T-cell (primary cell): ENCODE measurements at places on chromosomes 13 and 19.

DNA sequence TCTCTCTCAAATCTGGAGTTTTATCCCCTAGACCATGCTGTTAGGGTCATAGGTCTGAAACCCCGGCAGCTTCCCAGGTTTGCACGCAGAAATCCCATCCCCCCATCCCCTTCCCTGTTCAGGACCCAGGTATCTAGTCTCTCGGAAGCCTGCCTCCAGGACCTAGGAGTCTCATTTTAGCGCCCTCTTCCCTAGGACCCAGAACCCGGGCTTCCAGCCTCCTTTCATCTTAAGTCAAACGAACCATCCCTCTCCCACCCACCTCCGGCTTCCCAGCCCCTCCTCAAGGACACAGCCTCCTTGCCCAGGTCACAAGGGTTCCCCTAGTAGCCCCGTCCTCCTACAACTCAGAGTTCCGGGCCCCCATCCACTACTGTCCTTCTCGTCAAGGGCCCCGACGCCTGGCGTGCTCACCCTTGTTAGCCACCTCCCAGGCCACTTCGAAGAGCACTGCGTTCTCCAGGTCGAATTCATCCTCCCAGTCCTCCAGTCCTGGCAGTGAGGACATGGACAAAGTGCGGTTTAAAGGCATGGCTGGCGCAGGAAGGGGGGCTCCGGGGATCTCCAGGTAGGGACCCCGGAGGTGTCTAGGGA is 431 bp downstream of the GYS1 start:
- H3K36me3 ChIP-seq: no peaks in the 10 kb centered on the region
- H3K4me3 ChIP-seq: peak overlapping the region; percentile 95
- peaks cover 41% of the 10 kb centered on the region for H3K4me1 ChIP-seq
- H3K27me3 ChIP-seq: no peaks in the 10 kb centered on the region

DNA sequence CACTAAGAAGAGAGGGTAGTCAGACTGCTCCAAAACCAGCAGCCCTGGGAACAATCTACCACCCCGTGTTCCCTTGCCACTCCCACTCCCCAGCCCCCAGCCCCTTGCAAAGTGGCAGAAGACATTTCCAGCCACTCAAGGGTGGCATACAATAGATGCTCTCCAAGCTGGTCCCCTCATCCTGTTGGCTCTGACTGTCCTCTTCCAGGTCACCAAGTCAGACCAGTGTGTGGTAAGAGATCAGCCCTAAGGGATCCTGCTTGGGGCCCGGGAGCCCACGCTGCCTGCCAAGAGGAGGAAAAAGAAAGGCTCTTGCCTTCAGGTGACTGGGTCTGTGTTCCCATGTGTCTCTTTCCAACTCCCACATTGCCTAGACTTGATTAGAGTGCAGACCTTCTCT is 25.0 kb downstream of the SERP2 start:
- no peaks in the 10 kb centered on the region for H3K27me3 ChIP-seq
- H3K27ac ChIP-seq: no peak overlapping the region

GRCh38 chr19:29806098-29806866 is 5.5 kb upstream of the CCNE1 start:
- no peaks in the 10 kb centered on the region for H3K27me3 ChIP-seq
- DNase-seq: no peak
- H3K4me3 ChIP-seq: no peak overlapping the region
- no peak overlapping the region for H3K27ac ChIP-seq

DNA sequence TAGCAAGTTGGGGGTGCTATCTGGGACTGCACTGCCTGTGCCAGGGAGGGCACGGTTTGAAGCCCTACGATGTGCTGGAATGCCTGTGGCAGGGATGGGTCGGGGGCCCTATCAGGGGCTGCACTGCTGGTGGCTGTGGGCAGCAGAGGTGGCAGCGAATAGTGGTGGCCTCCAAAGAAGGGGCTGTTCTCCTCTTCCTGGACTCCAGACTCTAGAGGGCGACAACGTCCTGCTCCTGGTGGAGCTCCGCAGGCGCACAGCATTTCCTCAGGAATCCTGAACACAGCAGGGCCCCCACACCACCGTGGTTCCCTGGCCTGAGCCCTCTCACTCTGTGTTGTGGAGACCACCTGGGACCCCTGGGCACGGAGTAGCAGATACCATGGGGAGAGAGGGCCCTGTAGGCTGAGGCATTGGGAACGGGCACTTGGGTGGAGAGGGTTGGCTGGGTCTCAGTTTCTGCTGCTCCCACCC is 145.6 kb downstream of the TNFRSF19 start:
- H3K27me3 ChIP-seq: peaks cover 10% of the 10 kb centered on the region
- no peaks in the 10 kb centered on the region for H3K4me1 ChIP-seq
- H3K4me3 ChIP-seq: no peak overlapping the region

- peaks cover 56% of the 10 kb centered on the region for H3K27me3 ChIP-seq
- DNase-seq: no peak
- no peaks in the 10 kb centered on the region for H3K36me3 ChIP-seq
- no peak overlapping the region for H3K4me3 ChIP-seq
- peaks cover 10% of the 10 kb centered on the region for H3K4me1 ChIP-seq
These were observed 1.3 kb downstream of the TSHZ3 start for GRCh38 chr19:31347828-31348392.

- no peaks in the 10 kb centered on the region for H3K27me3 ChIP-seq
- H3K4me1 ChIP-seq: peaks cover 60% of the 10 kb centered on the region
- H3K27ac ChIP-seq: peak overlapping the region; percentile 92
These were observed 17.1 kb upstream of the PSMC4 start for GRCh38 chr19:39953915-39954314.

DNA sequence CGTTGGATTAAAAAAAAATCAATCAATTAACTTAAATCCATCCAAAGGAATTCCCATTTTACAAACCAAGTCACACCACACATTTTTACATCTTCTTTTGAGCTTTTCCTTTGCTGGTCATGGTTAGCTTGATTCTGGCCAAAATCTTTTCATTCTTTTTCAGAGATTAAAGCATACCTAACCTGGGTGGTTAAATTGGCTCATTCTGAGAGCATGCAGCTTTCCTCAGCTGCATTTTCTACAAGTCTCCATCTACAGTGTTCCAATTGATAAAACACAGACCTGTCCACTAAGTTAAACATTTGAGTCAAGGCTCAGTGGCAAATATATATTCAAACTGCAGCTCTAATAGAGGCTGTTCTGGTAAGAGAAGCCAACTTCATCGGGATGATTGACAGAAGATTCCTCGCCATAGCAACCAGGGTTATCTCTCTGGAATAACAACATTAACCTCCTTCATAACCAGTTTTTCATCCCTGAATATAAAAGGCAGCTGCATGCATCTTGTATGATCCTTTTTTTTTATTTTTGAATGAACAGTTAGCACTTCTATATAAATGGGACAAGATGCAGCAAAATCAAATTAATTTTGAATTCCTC is 106.2 kb downstream of the DNAJC15 start:
- H3K36me3 ChIP-seq: no peaks in the 10 kb centered on the region
- DNase-seq: no peak
- no peaks in the 10 kb centered on the region for H3K27me3 ChIP-seq
- H3K27ac ChIP-seq: no peak overlapping the region
- H3K4me1 ChIP-seq: peaks cover 2% of the 10 kb centered on the region
- no peak overlapping the region for H3K4me3 ChIP-seq

DNA sequence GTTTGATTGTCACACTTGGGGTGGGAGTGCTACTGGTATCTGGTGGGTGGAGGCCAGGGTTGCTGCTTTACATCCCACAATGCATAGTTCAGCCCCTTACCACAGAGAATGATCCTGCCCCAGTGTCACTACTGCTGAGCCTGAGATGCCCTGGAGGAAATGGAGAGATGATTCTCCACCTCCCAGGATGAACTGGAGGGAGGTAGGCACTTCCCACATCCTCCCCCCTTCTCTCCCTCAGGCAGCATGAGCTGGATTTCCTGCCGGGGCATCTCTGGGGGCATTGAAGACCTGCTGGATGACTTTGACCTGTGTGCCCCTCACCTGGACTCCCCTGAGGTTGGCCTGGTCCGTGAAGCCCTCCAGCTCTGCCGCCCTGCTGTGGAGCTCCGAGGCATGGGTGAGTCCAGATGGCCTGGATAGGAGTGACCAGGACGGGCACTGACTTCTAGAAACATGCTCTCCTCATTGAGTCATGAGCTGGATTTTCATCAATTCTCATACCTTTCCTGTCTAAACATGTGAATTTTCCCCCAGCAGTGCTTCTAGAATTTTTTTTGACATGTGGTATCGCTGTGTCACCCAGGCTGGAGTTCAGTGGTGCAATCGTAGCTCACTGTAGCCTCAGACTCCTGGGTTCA is 45.3 kb downstream of the NWD1 start:
- no peaks in the 10 kb centered on the region for H3K27me3 ChIP-seq
- DNase-seq: no peak
- no peaks in the 10 kb centered on the region for H3K36me3 ChIP-seq
- no peaks in the 10 kb centered on the region for H3K4me1 ChIP-seq
- H3K27ac ChIP-seq: no peak overlapping the region

- no peak overlapping the region for H3K27ac ChIP-seq
- H3K36me3 ChIP-seq: no peaks in the 10 kb centered on the region
- H3K4me1 ChIP-seq: no peaks in the 10 kb centered on the region
- DNase-seq: no peak
- peaks cover 63% of the 10 kb centered on the region for H3K27me3 ChIP-seq
- H3K4me3 ChIP-seq: no peak overlapping the region
These were observed 19.5 kb downstream of the SHC2 start for GRCh38 chr19:441213-441836.

DNA sequence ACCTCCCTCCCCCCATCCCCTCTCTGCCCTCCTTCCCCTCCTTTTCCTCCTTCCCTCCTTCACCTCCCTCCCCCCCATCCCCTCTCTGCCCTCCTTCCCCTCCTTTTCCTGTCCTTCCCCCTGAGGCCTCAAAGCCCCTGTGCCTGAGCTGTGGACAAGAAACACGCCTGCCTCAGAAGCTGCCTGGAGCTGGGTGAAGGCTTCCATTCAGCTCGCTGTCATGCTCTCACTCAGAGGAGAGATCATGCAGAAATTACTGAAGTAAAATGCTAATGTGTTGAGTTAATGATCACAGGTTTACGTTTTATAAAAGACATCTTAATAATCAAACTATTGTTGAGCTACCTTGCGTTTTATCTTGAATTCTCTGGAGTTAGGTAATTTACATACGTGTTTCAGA is 114.5 kb downstream of the ATP11A start:
- no peak for DNase-seq
- no peaks in the 10 kb centered on the region for H3K27me3 ChIP-seq
- H3K4me3 ChIP-seq: no peak overlapping the region

GRCh38 chr19:34336781-34337271 is 28.2 kb upstream of the GPI start:
- no peak overlapping the region for H3K4me3 ChIP-seq
- no peaks in the 10 kb centered on the region for H3K27me3 ChIP-seq
- no peak overlapping the region for H3K27ac ChIP-seq
- no peaks in the 10 kb centered on the region for H3K4me1 ChIP-seq

DNA sequence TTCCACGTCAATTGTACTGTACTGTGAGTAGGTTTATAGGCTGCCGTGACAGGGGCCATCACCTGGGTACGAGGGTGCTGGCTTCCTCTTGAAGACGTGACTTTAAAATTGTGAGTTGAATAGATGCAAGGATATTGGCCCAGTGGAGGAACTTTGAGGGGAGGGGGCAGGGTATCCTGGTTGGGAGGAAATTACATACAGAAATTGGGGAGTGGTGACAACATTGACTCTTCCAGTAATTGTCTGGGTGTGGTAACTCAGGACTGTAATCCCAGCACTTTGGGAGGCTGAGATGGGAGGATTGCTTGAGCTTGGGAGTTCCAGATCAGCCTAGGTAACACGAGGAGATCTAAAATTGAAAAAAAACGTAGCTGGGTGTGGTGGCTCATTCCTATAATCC is 30.4 kb downstream of the DPRX start:
- no peak overlapping the region for H3K27ac ChIP-seq
- H3K36me3 ChIP-seq: no peaks in the 10 kb centered on the region
- no peak overlapping the region for H3K4me3 ChIP-seq

DNA sequence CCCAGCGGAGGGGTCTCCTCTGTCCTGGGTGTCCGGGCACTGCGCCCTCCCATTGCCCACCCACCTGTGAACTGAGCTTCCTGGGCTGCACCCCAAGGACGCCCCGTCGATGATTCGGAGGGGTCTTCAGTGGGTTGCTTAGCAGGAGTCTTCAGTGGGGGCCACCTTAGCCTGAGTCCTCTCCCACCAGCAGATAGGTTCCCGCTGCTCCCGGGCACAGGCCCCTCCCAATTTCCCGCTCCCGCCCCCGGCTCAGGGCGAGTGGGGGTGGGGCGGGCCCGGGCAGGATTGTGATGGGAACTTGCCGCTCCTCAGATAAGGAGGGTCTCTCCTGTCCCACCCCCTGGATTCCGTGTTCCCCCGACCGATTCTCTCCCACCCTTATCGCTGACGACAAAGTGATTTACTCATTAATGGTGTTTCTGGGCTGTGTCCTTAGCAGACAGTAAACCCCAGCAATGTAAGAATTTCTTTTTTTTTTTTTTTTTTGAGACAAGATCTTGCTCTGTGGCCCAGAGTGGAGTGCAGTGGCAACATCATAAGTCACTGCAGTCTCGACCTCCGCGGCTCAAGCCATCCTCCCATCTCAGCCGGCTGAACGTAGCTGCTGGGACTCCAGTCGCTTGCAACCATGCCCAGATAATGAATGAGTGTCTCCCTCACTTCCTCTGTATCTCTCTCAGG is 655 bp upstream of the S1PR5 start:
- peak overlapping the region; percentile 56 for H3K4me3 ChIP-seq
- H3K27ac ChIP-seq: peak overlapping the region; percentile 72
- no peaks in the 10 kb centered on the region for H3K36me3 ChIP-seq
- H3K27me3 ChIP-seq: peaks cover 14% of the 10 kb centered on the region
- no peak for DNase-seq
- H3K4me1 ChIP-seq: peaks cover 85% of the 10 kb centered on the region

DNA sequence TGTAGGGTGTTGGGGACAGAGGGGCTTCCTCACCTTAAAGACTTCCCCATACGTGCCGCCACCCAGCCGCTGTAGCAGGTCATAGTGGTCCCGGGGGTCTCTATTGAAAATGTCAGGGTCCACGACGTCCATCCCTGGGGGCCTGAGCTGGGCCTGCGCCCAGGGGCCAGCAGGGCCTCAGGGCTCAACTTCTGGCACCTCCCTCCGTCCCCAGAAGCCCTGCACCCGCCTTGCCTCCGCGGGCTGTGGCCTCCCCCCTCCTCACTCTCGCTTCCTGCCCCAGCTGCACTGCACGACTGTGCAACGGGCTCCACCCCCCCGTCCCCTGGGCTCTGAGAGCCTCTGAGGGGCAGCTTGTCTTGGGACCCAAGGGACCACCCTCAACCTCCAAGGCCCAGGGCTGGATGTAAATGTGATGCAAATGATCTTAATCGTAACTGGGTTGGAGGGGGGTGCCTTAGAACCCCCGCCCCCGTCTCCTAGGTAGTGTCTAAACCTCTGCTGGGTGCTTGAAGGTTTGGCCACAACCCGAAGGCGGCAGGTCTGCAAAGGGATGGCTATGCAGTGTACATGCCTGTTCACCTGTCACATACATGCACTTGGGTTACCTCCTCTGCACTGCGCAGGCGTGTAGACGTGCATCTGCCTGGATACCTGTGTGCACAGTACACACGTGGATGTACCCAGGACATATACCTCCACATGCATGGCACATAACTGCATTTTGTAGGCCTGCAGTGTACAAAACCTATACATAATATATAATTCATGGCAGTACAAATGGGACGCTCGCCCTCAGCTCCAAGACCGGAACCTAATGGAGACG is at the start of gene MAP4K1:
Gene MAP4K1, minus strand, starts transcription at position 190 of the 826 bp plus-strand sequence. Its CDS starts 58 bp downstream, at position 132.
- H3K4me3 ChIP-seq: peak within 1 kb of the TSS; percentile 95
- peak; percentile 49 for DNase-seq
- H3K27ac ChIP-seq: peak within 1 kb of the TSS; percentile 68
- peaks cover 11% of the 10 kb centered on the region for H3K4me1 ChIP-seq
- no peaks in the 10 kb centered on the region for H3K27me3 ChIP-seq

- peaks cover 63% of the 10 kb centered on the region for H3K27me3 ChIP-seq
- H3K36me3 ChIP-seq: no peaks in the 10 kb centered on the region
- H3K4me3 ChIP-seq: no peak overlapping the region
- H3K27ac ChIP-seq: no peak overlapping the region
These were observed 32.8 kb downstream of the TINCR start for GRCh38 chr19:5534787-5535586.
